Activated T-helper 1 cell treated with anti-CD3 and anti-CD28 coated beads, Interleukin-12 subunit alpha, Interleukin-12 subunit beta, Interleukin-2, Interleukin-4 antibody, amounts not matched to agents 30 ng/mL and 10 ng/mL and 1 ng/mL, durations not matched to agents 14 hours and 24 hours and 36 hours (primary cell): ENCODE measurements at places on chromosomes 2 and 18.

- peaks cover 21% of the 10 kb centered on the region for H3K4me1 ChIP-seq
- H3K27ac ChIP-seq: no peak overlapping the region
- no peak overlapping the region for H3K4me3 ChIP-seq
- H3K36me3 ChIP-seq: peaks cover 2% of the 10 kb centered on the region
- DNase-seq: no peak
Measured at GRCh38 chr2:237682151-237682550, 54.8 kb downstream of the LRRFIP1 start.

- H3K27me3 ChIP-seq: no peaks in the 10 kb centered on the region
- H3K4me3 ChIP-seq: no peak overlapping the region
- no peak for DNase-seq
- no peaks in the 10 kb centered on the region for H3K4me1 ChIP-seq
- no peak overlapping the region for H3K27ac ChIP-seq
Measured at GRCh38 chr2:37091873-37092272, 7.6 kb downstream of the GPATCH11 start.

- peaks cover 7% of the 10 kb centered on the region for H3K27me3 ChIP-seq
- H3K27ac ChIP-seq: no peak overlapping the region
- DNase-seq: no peak
- peaks cover 12% of the 10 kb centered on the region for H3K4me1 ChIP-seq
- H3K36me3 ChIP-seq: no peaks in the 10 kb centered on the region
Measured at GRCh38 chr2:156349605-156350004, 17.1 kb upstream of the NR4A2 start.

GRCh38 chr2:210392469-210392881 lies 77.5 kb upstream of the MYL1 start:
- no peaks in the 10 kb centered on the region for H3K4me1 ChIP-seq
- H3K36me3 ChIP-seq: no peaks in the 10 kb centered on the region
- no peak overlapping the region for H3K4me3 ChIP-seq
- peaks cover 3% of the 10 kb centered on the region for H3K27me3 ChIP-seq
- no peak overlapping the region for H3K27ac ChIP-seq

- no peak overlapping the region for H3K27ac ChIP-seq
- no peaks in the 10 kb centered on the region for H3K4me1 ChIP-seq
- H3K36me3 ChIP-seq: no peaks in the 10 kb centered on the region
- no peak for DNase-seq
- H3K4me3 ChIP-seq: peak overlapping the region; percentile 69
- H3K27me3 ChIP-seq: peaks cover 41% of the 10 kb centered on the region
Measured at GRCh38 chr2:100105678-100106054, 36.7 kb downstream of the AFF3 start.

DNA sequence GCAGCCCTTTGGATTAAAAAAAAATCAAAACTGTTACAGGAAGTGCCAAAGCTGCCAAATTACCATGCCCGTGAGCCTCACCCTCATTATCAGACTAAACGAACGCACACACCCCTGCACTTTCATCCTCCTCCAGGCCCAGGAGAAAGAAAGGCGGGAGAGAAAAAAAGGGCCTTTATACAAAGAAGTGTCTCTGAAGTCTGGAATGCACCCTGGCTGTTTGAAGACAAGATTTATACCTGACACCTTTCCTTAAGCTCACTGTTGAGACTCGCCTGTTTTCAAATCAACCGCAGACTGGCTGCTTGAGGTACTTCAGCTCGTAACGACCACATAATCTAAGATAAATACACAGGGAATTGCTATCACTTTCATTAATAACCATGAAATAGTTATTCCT lies 31.0 kb downstream of the EDAR start:
- H3K4me1 ChIP-seq: peaks cover 10% of the 10 kb centered on the region
- no peak overlapping the region for H3K27ac ChIP-seq
- no peak overlapping the region for H3K4me3 ChIP-seq
- no peaks in the 10 kb centered on the region for H3K36me3 ChIP-seq
- no peak for DNase-seq
- H3K27me3 ChIP-seq: no peaks in the 10 kb centered on the region

DNA sequence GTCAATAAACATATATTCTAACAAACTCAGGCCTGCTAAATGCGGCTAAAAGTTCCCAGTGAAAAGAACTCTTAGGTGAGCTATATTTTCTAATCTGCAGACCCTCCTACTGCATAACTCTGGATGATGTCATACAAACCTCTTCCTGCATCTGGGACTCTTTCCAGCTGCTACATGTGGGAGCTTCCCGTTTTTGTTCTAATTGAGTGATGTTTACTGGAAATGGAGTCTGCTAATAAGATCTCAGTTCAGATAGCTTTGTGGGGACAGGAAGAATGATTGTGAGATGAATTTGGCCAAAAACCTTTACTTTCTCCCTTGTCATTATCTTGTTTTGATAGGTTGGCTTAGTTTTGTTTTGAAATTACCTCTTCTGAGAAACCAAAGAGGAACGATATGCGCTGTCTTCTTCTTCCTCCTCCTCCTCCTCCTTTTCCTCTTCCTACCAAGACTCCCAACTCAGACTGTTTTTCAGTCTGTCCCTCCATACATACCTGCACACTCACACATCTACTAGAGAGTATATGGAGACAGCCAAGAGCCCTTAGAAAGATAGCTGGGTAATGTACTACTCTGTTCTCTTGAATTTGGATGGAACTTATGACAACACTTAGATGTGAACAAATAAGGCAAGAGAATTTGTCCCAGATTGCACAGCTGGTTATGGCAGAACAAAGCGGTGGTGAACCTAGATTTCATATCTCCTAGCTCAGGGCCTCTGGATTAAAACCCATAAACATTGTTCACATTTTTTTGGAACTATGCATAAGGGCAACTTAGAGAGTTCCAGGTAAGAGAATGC lies 39.8 kb upstream of the AAK1 start:
- DNase-seq: no peak
- peak overlapping the region; percentile 83 for H3K27ac ChIP-seq
- no peaks in the 10 kb centered on the region for H3K27me3 ChIP-seq
- peaks cover 51% of the 10 kb centered on the region for H3K4me1 ChIP-seq

DNA sequence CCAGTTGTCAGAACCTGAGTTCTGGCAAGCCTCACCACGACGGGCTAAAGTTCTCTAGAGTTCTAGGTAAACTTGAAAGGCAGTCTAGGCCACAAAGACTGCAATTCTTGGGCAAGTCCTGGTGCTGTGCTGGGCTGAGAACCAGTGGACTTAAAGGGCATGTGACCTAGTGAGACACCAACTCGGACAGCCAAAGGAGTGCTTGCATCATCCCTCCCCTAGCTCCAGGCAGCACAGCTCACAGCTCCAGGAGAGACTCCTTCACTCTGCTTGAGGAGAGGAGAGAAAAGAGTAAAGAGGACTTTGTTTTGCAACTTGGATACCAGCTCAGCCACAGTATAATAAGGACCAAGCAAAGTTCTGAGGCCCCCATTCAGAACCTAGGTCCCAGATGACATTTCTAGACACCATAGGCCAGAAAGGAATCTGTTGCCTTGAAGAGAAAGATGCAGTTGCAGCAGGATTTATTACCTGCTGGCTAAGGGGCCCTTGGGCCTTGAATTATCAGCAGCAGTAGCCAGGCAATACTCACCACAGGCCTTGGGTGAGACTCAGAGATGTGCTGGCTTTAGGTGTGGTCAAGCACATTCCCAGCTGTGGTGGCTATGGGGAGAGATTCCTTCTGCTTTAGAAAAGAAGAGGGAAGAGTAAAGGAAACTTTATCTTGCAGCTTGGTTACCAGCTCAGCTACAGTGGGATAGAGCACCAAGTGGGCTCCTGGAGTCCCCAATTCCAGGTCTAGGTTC lies 51.8 kb downstream of the UPP2 start:
- peaks cover 2% of the 10 kb centered on the region for H3K27me3 ChIP-seq
- H3K4me1 ChIP-seq: no peaks in the 10 kb centered on the region

GRCh38 chr2:40431600-40431955 lies 20.3 kb downstream of the SLC8A1 start:
- H3K36me3 ChIP-seq: no peaks in the 10 kb centered on the region
- no peak for DNase-seq
- H3K4me3 ChIP-seq: no peak overlapping the region
- H3K4me1 ChIP-seq: no peaks in the 10 kb centered on the region
- H3K27ac ChIP-seq: no peak overlapping the region

DNA sequence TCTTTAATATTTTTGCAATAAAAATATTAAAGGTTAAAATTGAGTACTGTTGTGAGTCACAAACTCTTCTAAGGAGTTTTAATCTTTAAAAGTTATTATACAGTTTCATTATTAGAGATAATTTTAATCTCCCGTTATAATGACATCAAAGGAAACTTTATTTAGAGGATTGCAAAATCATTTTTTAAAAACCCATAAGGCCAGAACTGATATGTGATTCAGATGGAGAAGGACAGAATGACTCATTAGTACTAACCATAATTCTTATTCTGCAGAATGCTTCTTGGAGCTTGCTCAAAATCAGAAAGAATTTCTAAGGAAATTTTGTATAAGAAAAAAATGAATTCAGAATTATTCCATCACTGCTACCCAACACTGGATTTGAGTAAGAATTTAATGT lies 12.5 kb upstream of the HNRNPLL start:
- peaks cover 6% of the 10 kb centered on the region for H3K36me3 ChIP-seq
- no peak overlapping the region for H3K27ac ChIP-seq
- DNase-seq: no peak
- peaks cover 56% of the 10 kb centered on the region for H3K4me1 ChIP-seq
- no peak overlapping the region for H3K4me3 ChIP-seq
- no peaks in the 10 kb centered on the region for H3K27me3 ChIP-seq

GRCh38 chr2:117703858-117704257 lies 110.6 kb upstream of the DDX18 start:
- DNase-seq: no peak
- H3K36me3 ChIP-seq: no peaks in the 10 kb centered on the region
- no peaks in the 10 kb centered on the region for H3K4me1 ChIP-seq
- no peak overlapping the region for H3K27ac ChIP-seq
- H3K27me3 ChIP-seq: no peaks in the 10 kb centered on the region

DNA sequence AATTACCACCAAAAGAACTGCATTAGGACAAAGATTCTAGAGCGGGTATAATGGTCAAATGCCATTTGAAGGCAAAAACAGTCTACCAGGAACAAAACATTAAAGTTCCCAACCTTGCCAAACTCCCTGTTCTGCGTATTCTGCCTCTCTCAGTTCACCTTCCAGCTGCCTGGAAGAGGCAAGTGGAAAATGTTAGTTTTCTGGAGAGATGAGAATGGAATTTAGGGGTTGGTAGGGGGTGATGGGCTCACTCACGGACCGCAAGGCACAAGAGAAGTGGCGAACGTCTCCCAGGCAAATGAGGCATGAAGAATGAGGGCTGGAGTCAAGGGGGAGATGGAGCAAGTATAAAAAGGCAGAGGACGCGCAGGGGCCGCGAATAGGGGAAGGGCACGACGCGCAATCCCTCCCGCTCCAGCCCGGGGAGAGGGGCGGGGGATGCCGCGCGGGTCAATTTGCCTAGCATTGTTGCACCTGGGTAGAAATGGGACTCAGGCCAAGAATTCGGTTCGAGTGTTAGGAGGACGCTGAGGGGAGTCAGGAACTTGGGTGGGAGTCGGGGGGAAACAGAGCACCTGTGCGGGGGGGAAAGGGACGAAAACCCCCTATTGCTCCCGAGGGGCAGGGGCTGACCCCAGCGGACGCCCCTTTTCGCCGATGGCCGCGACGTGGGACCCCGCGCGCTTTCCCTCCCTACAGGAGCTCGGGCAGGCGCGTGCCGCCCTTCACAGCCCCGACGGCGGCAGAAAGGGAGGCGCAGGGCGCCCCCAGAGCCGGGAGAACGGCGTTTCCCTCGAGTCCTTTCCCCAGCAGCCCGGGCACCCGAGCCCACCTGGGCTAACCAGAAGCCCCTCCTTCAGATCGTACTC lies 573 bp downstream of the PAIP2B start:
- peaks cover 12% of the 10 kb centered on the region for H3K4me1 ChIP-seq
- H3K27me3 ChIP-seq: peaks cover 7% of the 10 kb centered on the region
- H3K4me3 ChIP-seq: peak overlapping the region; percentile 91
- H3K36me3 ChIP-seq: no peaks in the 10 kb centered on the region
- peak; percentile 10 for DNase-seq
- peak overlapping the region; percentile 54 for H3K27ac ChIP-seq

DNA sequence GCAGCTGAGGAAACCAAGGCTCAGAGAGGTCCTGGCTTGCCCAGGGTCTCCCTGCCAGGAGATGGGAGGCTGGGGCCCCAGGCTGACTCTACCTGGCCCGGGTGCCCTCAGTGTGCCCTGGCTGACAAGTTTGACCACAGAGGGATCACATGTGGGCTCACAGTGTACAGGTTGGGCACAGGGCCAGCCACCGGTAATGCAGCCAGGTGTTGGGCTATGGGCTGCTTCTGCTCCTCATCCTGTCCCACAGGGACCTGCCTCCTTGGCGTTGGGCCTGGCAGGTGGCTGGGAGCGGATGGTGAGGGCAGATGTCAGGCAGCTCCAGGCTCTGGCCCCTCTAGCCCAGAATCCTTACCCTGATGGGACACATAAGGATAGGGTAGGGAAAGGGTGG lies 250.5 kb downstream of the LOXHD1 start:
- no peak overlapping the region for H3K4me3 ChIP-seq
- no peaks in the 10 kb centered on the region for H3K36me3 ChIP-seq
- peaks cover 10% of the 10 kb centered on the region for H3K4me1 ChIP-seq
- peaks cover 11% of the 10 kb centered on the region for H3K27me3 ChIP-seq
- no peak overlapping the region for H3K27ac ChIP-seq
- DNase-seq: no peak

- H3K27ac ChIP-seq: peak overlapping the region; percentile 76
- peak overlapping the region; percentile 19 for H3K4me3 ChIP-seq
- DNase-seq: no peak
Measured at GRCh38 chr2:203804070-203804469, 63.5 kb upstream of the CTLA4 start.

DNA sequence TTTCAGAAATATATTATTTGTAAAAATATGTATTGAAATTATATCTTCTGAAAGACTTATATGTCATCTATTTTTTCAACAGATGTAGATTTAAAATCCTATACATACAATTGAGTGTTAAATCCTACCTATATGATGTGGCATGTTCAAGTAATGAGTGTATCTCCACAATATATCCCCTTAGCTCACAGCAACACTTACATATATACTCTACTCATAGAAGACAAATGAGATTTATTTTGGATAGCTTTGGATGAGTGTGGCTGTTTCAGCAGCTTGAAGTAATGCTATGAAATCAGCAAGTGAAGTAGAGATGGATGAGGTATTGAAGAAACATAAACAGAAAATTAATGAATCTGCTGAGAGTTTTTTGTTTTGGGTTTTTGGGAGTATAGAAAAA lies 263.1 kb downstream of the ARHGAP15 start:
- no peak for DNase-seq
- H3K27ac ChIP-seq: no peak overlapping the region
- peaks cover 16% of the 10 kb centered on the region for H3K4me1 ChIP-seq
- H3K36me3 ChIP-seq: peaks cover 12% of the 10 kb centered on the region
- no peak overlapping the region for H3K4me3 ChIP-seq
- no peaks in the 10 kb centered on the region for H3K27me3 ChIP-seq

- no peak overlapping the region for H3K27ac ChIP-seq
- DNase-seq: no peak
- H3K36me3 ChIP-seq: no peaks in the 10 kb centered on the region
- peaks cover 12% of the 10 kb centered on the region for H3K27me3 ChIP-seq
Measured at GRCh38 chr2:24459224-24460161, 31.6 kb upstream of the NCOA1 start.

- no peak for DNase-seq
- peaks cover 5% of the 10 kb centered on the region for H3K27me3 ChIP-seq
- H3K4me3 ChIP-seq: no peak overlapping the region
Measured at GRCh38 chr18:23101861-23102432, 33.3 kb upstream of the CABLES1 start.
